Heart right ventricle (tissue), 16 donors: ENCODE measurements at places on chromosomes 1 and 21.

GRCh38 chr1:112636597-112637253 lies 17.1 kb downstream of the CAPZA1 start:
- DNase-seq, result no peak

DNA sequence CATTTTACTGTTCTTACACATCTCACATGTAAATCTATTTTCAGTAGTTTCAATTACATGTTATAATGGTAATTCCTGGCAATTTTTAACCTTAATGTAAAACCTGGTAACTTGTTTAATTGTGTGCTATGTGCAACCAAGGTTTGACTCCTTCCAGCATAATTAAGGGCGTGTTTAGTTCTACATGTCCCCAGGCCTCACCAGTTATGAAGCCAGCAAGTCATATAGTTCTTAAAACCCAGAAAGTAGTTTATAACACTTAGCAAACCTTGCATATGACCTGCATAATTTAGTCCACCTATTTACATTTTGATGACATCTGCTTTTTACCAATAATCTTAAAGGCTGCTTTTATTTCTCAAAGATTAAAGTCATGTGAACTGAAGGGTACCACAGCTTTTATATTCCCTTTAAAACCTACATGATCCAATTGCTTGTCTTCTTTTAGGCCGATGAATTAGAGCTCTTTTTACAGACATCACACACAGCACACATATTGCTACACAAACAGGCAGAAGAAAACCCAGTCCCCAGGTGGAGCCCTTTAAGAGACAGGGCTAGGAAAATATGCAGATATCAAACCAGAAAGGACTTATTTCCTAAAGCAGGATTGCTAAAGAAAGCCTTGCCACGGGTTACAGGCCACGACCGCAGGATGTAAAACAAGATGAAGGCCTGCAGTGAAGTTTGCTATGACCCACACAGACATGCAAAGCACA lies 23.2 kb upstream of the SYCP1 start:
- no peak for DNase-seq

DNA sequence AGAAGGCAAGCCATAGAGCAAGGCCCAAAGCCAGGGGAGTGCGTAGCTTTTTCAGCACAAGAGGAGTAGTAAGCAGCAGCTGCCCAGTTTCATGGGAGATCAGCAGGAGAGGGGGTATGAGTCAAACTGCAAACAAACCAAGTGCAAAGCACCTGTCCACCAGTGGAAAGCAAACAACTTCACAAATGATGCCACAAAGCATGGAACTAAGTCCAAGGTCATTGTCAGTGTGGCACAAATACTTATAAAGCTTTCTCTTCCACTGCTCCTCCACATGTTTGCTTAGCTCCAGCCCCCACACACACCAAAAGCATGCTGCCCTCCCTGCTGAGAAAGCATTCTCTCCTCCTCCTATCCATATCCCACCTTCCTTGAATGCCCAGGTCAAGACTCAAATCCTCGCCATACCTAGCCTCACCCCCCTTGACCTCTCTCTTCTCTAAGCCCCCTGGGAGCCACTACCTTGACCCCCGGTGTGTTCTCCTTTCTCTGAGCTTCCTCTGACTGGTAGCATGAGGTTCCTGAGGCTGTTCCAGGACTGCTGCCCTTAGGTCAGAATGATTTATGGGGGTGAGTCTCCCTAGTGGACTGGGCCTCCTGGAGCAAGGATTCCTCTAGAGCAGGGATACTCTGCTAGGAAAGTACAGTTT lies 70.4 kb downstream of the DMAP1 start:
- no peak for DNase-seq

GRCh38 chr1:93595266-93595665 lies 86.4 kb downstream of the BCAR3 start:
- no peak for DNase-seq

- no peak for DNase-seq
Observed at GRCh38 chr1:56569661-56570060, 9.7 kb downstream of the PLPP3 start.

DNA sequence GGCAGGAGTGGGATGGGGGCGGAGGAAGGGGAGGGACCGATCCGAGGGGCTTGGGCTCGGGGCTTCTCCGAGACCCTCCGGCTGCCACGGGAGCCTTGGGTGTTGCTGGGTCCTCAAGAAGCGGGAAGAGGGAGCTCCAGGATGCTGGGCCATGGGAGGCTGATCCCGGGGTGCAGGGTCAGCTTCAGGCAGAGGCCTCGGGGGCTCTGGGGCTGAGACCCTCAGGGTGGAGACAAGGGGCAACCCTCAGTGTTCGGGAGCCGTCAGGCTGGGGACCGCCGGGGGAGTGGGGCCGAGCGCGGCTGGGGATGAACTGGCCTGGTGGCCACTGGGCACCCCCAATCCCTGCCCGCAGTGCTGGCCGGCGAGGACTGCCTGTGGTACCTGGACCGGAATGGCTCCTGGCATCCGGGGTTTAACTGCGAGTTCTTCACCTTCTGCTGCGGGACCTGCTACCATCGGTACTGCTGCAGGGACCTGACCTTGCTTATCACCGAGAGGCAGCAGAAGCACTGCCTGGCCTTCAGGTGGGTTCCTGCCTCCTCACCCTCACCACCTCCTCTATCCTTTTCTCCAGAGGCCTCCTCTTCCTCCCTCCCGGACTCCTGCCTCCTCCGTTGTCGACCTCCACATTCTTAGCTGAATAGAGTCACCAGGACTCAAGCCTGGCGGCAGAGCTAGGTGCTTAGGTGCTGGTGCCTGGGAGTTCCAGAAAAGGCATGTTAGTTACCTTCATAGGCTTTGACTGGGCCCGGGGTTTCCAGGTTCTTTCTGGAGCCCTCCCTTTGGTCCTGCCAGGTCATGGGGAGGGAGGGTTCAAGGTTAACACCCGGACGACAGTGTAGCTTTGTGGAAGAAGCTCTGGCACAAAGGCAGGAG lies 631 bp downstream of the SHISA4 start:
- no peak for DNase-seq

DNA sequence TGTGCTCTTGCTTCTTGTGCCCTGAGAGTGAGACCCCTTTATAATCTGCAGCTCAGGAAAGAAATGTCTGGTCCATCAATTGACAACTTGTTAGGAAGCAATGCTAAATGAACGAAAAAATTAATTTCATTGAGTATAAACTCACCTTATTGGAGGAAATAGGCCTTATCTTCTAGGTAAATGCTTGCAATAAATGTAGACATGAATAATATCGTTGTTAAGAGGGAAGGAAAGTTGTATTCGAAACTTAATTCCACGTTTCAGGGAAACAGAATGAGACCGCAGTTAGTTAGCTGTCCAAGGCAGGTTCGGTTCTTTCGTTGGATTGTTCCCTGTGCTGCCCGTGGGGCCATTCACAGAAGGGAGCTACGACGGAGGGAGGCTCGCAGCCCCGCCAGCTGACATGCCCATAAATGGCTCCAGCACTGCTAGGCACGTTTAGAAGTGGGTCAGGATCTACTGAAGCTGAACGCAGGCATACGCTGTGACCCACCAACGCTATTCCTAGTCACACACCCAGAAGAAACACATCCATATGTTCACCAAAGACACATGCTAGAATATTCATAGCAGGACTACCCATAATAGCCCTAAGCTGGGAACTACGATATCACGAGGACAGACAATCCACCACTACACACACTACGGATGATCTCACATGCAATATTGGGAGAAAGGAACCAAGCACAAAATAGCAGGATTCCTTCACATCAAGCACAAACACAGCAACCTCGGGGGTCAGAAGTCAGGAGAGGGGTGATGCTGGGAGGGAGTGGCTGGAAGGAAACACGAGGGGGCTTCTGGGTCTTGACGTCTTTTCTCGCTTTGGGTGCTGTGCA lies 56.2 kb upstream of the LBR start:
- no peak for DNase-seq

GRCh38 chr1:7177438-7178146 lies 392.3 kb downstream of the CAMTA1 start:
- no peak for DNase-seq

- no peak for DNase-seq
Observed at GRCh38 chr21:33971492-33972013, 55.9 kb upstream of the ATP5PO start.

DNA sequence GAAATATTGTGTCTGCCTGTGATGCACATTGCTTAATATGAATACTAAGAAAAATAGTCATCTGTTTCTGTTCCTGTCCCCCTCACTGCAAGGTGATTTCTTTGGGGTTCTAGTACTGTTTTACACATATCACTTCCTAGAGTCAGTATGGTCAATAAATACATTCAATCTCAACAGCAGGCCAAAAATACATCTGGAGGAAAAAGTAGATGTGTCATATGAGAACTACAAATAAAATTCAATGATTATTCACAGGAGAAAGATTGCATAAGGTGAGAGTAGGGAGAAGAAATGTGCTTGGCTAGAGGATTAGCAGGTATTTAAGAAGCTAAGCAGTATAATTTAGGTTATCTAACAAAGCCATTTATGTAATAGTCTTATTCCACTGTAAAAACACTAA lies 45.3 kb upstream of the SAMSN1 start:
- DNase-seq, result no peak
